Activated CD4-positive, alpha-beta T cell treated with anti-CD3 and anti-CD28 coated beads, Interleukin-2, Interleukin-6, amounts not matched to agents 100 ng/mL and 50 ng/mL, durations not matched to agents 16 hours and 8 hours (primary cell): ENCODE measurements at places on chromosomes 11 and 22.
A peak's percentile ranks its signal among the peaks of the same experiment; 100 is the strongest.

DNA sequence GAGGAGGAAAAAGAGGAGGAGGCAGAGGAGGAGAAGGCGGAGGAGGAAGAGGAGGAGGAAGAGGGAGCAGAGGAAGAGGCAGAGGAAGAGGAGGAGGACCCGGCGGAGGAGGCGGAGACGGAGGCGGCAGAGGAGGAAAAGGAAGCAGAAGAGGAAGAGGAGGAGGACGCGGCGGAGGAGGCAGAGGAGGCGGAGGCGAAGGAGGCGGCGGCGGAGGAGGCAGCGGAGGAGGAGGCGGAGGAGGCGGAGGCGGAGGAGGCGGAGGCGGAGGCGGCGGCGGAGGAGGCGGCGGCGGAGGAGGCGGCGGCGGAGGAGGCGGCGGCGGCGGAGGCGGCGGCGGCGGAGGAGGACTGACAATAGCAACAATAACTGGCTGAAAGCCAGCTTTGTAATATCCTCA lies 616.6 kb downstream of the TBC1D22A start:
- DNase-seq: no peak

- peak; percentile 18 for DNase-seq
These were observed 28.9 kb downstream of the THOC5 start for GRCh38 chr22:29524442-29525191.

- no peak for DNase-seq
These were observed 39.1 kb downstream of the CASP12 start for GRCh38 chr11:104858882-104859775.

DNA sequence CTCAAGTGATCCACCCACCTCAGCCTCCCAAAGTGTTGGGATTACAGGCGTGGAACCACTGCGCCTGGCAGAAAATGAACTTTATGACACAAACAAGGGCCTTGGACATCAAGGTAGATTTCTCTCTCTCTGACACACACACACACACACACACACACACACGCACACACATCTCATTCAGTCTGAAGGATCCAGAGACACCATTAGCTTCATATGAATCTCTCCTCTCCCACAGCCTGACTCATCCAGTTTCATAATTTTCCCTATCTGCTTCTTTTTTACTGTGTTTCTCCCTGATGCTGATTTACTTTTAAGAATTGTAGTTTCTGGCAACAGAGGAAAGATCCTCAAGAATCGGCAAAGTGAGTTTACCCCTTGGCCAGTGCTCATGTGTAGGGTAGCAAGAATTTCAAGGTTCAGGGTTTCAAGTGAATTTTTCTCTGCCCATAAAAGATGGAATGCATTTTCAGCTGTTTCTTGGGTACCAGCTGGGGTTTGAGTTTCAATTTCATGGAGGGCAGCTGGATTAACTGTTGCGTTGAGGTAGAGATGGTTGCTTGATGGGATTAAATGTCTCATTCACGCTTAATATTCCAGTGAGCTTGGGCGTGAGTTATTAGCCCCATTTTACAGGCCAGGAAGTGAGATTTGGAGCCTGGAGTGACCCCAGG lies 3.5 kb downstream of the MYO18B start:
- DNase-seq: no peak

GRCh38 chr11:110447343-110447742 lies 17.6 kb downstream of the FDX1 start:
- no peak for DNase-seq

DNA sequence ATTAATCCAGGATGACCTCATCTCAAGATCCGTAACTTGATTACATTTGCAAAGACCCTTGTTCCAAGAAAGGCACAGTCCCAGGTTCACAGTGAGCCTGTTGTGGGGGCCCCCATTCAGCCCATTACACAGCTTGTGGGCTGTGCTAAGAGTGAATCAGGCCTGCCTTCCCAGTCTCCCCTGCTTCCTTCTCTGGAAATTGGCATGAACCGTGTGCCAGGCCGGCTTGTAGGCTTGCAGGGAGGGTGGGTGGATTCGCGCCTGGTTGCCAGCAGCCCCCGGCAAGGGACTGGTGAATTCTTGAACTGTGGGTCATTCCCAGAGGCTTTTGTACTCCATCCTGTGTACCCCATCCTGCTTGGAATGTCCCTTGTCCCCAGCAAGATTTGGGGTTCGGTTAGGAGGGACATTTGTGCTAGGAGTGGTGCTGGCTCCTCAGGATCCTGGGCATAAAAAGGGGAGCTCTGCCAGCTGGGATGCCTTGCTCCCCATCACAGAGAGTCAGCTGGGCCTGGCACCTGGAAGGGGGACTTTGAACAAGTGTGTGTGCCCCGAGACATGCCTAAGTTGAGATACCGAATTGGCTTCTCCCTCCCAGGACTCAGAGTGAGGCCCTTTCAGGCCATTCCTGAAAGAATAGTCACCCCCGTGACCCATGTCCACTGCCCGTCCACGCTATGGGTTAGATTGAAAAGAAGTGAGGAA lies 818.2 kb downstream of the BRD1 start:
- DNase-seq: no peak

DNA sequence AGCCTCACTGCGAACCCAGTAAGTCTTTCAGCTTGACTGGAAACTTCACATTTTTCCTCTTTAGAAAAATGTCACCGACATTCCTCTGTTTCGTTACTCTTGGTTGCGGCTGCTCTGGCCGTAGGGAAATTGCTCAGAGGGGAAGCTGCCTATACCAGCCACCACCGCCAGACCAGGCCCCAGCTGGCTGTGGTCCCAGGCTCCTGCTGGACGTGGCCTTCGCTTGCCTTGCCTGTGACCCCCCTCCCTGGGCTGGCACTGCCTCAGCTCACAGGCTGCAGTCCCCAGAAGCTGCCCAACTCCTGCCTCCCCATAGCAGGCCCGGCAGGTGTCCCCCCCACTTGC lies 197.8 kb downstream of the MN1 start:
- DNase-seq: no peak

- peak; percentile 17 for DNase-seq
These were observed 658.2 kb downstream of the NTM start for GRCh38 chr11:132028380-132029240.

GRCh38 chr22:47102648-47103047 lies 340.2 kb downstream of the TBC1D22A start:
- no peak for DNase-seq

GRCh38 chr22:19827341-19828034 lies 27.2 kb downstream of the GNB1L start:
- DNase-seq: no peak

DNA sequence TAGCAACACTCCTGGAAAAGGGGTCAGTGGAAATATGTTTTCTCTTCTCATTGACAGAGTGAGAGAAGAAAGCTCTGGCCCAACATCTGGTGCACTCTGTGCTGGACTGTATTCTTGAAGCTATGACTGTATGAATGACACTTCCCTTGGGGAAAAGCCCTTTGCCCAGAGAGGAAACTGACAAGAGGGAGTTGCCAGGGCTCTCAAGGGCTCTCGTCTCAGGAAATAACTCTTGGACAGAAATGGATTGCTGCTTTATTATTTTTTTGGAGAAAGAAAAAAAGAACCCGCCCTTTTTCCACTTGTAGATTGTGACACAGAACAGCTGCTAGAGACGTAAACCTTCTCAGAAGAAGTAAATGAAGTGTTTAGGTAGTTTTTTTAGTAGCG lies 11.4 kb downstream of the ETS1 start:
- DNase-seq: no peak

DNA sequence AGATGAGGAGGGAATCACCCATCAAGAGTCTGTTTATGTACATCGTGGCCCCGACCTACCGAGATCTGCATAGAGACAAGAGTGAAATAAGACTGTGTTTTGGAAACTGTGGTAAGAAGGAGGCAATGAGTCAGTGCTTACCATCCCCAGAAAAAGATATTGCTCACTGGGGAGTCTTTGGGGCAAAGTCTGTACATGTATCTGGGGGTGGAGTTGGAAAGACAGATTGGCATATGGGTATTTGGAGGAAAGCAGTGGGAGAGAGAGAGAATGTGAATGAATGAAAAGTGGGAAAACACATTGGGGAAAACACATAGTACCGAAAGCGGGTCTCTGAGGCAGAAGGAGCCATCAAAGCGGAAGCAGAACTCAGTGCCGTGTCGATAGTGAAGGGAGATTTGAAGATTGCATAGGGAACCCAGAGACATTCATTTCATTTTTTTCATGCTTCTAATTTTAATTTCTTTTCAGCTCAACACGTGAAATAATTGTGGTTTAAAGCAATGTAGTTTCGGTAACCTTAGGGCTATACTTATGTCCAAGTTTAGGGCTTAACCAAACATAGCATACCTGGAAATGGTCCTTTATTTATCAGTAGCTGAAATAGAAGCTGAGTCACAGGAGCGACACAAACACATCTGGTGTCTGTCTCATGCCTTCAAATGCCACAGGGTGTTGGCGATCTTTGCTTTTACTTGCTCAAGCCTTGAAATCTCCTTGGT lies 98.6 kb upstream of the CD44 start:
- DNase-seq: peak; percentile 88

GRCh38 chr11:76151556-76152085 lies 54.7 kb downstream of the WNT11 start:
- no peak for DNase-seq

- DNase-seq: no peak
These were observed 524.1 kb downstream of the METTL15 start for GRCh38 chr11:28632338-28632737.
